ENCODE measurements at places on chromosomes 2 and 18.

DNA sequence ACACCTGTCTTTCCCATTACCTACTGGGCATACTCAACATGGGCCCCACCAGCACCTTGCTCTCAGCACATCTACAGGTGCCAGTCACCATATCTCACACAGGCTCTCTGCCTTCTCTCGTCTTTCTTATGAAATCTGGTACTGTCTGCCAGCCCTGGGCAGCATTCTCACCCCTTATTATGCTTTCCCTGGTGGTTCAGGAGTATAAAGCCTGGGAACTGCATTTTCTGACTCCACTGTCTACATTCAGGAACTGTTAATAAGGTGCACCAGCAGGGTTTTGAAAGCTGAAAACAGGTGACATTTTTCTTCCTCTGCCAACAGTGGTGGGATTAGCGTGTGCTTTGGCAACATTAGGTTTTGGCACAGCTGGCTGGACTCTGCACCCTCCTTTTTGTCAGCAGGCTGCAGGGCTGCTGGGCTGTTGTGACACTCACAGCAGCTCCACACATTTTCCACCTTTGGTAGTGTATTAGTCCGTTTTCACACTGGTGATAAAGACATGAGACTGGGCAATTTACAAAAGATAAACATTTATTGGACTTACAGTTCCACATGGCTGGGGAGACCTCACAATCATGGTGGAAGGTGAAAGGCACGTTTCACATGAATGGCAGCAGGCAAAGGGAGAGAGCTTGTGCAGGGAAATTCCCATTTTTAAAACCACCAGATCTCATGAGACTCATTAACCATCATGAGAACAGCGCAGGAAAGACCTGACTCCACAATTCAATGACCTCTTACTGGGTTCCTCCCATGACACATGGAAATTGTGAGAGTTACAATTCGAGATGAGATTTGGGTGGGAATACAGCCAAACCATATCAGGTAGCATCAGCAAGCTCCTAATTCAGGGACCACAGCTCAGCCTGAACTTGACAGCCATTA is 343.1 kb upstream of the LYPD1 start:
- DNase-seq = no peak

DNA sequence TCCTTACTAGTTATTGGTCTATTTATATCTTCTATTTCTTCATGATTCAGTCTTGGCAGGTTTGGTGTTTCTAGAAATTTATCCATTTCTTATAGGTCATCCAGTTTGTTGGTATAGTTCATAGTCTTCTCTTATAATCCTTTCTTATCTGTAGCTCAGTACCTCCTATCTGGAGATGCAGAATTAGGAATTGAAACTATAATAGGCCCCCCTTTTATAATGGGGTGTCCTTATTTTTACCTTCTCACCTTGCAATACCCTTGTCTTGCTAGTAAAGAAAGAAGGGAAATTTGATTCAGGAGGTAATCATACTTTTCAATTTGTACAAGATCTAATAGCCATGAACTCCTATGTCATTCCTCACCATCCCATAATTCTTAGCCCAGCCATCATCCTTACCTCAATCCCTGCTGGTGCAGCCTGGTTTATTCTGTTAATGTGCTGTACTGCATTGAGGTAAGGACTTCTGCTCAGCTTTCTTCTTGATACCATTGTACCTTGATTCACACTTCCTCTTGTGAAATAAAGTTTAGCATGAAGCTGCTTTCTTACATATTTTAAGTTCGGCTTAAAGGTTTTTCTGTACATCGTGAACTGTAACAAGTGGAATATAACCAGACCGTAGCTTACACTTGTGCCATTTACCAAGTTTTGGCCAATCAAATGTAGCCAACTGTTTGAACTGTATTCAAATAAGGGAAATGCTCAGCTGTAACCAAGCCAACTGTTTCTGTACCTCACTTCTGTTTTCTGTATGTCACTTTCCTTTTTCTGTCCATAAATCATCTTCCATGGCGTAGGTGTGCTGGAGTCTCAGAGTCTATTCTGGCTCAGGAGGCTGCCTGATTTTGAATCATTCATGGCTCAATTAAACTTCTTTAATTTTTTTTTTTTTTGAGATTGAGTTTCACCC is 40.1 kb upstream of the PTH2R start:
- DNase-seq = no peak

DNA sequence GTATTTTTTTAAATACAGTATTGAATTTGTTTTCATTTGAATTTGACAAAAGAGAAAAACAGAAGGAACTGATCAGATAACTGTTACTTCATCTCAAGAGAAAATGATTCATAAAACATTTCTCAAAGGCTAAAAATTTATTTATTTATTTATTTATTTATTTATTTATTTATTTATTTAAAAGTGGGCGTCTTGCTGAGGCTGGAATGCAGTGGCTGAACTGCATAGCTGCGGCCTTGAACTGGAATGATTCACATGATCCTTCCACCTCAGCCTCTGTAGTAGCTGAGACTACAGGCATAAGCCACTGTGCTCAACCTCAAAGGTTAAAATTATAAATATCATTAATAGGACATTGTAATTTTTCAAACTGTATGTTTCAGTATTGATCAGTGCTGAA is 4.5 kb upstream of the PUM2 start:
- DNase-seq = no peak

GRCh38 chr2:238690511-238690910 is 157.4 kb upstream of the TWIST2 start:
- DNase-seq = no peak

DNA sequence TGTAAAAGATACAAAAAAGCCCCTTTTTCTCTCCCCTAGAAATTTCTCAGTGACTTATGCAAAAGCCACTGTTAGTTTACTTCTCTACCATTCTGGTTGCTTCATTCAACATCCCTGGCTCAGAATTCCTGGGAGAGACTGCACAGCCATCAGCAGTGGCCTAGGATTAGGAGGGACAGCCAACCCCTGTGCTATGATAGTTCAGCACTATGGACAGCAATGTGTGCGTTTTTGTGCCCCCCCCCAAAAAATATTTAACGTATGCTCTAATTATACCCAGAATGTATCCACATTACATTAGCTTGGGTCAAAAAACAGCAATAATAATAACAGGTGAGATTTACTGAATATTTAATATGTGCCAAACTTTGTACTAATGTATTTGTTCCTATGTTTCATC is 29.0 kb downstream of the OSR1 start:
- no peak for DNase-seq

DNA sequence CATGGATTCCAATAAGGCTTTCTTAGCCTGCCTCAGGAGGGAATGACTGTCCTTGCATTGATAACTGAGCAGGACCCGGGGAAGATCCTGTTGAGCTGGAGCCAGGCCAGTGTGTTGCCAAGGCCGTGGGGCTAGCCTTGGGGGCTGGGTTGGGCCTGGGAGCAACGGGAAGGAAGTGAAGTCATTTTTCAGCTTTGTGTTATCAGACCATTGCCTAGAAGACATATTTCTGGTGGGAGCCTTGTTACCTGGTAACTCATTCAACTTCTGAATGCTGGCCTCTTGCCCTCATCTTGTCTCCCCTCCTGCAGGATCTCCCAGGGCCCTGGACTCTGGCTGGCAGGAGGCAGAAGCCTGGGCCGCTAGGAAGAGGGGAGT is 92.7 kb upstream of the MGAT5 start:
- DNase-seq = no peak

- DNase-seq = no peak
Observed at GRCh38 chr2:144239306-144239705, 280.6 kb downstream of the ZEB2 start.

DNA sequence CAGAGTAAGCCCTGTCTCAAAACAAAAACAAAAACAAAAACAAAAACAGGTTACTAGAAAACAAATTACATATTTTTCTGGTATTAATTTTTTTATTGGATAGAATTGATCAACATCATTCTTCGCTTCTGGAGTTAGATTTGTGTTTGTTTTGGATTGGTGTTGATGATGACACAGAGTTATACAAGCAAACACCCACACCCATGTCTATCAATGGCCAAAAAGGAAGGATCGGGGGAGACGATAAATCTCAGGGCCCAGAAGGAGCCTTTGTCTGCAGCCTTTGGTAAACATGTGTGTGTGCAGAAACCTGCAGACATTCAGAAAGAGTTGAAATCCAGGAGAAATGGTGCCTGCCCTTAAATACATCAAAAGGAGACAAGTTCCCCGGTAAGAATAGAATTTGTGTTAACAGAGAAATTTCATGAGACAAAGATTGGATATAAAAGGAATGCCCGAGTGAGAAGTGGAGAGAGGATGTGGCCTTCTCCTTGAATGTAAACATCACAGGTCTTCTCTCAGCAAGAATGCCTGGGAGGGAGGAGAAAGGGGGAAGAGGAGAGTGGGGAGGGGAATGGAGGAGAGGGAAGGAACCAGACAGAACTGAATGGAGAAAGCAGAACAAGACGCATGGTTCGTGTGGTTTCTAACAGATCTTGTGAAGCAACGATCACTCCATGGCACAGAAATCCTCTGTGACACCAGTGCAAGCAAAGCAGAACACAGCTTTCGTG is 40.4 kb upstream of the TMEM178A start:
- no peak for DNase-seq

DNA sequence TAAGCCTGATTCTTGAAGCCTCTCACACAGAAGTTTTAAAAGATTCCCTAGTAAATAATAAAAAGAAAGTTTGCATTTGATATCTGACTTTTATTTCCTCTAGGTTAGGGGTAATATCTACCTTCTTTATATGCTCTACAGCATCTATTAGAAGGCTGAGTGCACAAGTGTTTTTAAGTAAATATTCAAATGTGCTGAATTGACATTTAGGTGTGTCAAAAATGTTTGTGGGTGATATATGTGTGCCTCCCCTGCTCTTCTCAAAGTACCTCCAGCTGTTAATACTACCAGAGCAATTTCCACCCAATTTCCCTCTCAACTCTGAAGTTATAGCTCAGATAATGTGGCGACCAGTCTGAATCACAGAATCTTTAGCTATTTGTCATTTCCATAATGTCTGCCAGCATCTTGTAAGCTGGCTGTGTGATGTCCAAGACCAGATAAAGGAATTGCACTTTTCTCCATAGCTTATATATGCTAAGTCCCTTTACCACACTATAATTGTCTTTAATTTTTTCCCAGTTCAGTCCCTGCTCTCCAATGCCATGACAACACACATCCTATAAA is 24.4 kb upstream of the ERMN start:
- no peak for DNase-seq

GRCh38 chr2:3563521-3563976 is 5.4 kb upstream of the RNASEH1 start:
- no peak for DNase-seq

- DNase-seq = no peak
Observed at GRCh38 chr18:7958897-7959146, 391.7 kb downstream of the PTPRM start.

DNA sequence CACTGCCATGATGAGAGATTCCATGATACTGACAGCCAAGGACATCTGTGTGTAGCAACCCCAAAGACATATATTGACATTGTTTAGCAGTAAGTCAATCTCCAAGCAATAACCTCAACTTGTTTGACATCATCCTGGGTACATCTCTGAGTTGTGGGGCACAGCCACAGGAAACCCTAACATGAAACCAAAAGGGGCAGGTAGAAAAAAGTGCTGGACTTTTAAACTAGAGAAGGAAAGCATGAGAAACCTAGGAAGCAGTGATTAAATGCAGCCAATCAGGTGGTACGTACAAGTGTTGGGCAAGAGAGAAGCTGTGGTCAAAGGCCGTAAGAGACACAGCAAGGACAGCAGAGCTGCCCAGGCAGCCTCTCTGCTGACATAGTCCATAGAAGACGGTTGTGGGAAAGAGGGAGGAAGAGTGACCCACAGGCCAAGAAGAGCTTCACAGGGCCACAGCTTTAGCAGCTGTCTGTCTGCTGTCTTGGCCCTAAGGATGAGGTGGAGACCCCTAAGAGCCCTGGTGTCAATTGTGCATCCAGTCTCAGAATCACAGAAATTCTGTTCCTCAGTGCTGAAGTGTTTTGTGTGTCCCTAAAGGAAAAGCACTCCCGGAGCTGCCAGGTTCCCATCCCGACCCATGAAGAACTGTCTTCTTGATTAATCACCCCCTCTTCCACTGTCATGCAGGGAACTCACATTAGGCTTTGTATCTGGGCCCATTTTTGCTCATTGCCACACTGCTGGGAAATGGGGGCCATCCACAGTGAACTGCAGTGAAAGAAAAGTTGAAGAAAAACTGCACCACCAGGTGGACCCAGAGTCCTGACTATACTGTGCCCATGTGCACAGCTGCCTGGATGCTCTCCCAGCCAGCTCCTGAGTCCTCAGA is 25.4 kb upstream of the CHN1 start:
- DNase-seq = no peak

DNA sequence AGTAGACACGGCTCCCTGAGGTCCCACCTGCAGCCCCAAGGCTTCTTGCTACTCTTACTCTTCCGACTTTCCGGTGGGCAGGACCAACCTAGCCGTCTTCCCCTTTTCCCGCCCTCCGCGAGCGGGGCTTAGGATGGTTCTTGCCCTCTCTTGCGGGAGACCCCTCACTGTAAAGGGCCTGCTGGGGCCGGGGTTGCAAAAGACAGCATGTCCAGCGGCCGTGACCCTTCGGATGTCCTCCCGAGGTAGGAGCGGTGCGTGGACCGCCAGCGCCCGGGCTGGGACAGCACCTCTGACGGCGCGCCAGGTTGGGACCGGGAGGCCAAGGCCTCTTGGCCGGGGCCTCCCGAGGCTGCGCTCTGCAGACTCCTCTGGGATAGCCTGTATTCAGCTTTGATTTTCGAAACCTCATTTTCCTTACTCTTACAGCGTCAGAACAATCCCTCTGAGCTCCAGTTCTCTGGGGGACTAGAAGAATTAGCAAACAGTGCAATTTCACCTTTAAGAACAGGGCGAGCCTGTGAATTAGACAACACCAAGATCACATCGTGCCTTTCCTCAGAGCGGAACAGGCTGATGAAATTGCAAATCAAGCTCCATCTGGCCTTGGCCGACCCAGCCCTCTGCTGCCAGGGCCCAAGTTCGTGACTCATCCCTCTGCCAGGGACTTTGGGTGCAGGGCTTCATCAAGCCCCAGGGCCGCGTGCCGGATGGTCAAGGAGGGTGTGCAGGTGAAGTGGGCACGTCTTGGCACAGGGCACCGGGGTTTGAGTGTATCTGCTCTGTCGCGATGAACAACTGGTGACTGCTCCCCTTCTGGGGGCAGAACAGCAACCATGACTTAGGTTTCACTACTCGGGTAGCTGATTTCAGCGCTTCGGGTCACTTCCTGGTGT is 777 bp downstream of the MOCOS start:
- peak; percentile 13 for DNase-seq

DNA sequence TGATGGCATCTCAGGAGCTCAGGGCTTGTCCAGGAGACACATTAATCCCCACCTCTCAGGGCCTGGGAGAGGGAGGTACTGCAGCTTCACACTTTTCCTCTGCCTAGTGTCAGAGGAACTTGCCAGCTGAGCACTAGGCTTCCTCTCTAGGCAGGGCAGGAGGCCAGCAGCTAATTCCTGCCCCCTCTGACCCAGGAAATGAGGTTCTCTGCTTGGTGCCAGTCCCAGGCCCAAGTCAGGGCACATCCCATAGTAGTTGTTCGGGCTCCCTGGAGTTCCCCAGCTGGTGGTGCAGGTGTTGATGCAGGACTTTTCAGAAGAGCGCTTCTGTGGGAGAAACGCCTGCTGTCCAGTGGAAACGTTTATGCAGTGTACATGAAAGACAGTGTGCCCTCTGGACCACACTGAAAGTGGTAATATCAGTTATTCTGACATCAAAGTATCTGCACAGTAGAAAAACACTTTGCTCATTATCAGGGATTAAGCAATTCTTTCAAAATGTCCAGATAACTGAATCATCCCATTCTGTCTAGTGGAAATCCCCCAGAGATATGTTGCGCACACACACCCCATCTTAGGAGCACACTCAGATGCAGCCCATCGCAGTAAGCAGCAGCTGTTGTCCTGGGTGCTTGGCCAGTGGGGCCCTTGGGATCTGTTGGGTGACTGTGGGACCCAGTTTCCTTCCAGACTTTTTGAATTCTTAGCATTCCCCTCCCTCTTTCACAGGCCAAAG is 17.8 kb upstream of the SCLY start:
- DNase-seq = no peak

Measured in NCI-H446 (cell line).